ENCODE measurements at places on chromosomes 7 and 10.

GRCh38 chr10:120221873-120222485 lies 235.0 kb upstream of the PLPP4 start:
- peak; percentile 23 for DNase-seq

DNA sequence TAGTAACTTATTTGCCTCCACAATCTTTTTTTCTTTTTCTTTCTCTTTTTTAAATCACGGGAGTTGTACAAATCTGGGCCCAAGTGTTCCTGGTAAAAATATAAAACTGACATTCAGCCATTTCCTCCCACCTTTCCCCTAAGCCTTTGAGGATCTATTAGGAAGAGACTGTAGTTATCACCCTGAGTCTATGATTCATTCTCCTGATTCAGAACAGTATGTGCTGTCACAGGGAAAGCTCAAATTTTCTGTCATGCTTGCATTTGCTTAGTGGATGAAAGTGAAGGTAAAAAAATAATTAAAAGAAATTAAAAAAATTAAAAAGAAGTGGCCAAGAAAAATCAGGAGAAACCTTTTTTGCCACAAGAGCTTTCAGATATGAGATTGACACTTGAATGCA lies 71.7 kb downstream of the KIF20B start:
- DNase-seq = no peak

DNA sequence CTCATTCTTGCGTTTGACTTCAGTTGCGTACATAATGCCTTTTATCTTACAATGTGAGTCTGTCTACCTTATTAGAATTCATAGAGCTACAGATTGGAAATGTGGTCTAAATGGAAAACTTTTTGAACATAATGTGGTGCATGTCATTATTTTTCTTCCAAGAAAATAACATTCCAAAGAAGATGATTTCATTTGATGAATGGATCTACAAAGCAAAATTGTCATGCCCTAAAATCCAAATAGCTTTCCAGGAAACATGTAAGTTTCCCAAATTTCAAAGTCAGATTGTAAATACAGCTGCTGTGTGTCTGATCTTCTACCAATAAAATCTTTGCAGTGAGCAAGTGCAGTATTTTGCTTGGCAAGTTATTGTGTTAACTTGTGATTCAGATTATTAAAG lies 101.8 kb upstream of the FZD8 start:
- no peak for DNase-seq

DNA sequence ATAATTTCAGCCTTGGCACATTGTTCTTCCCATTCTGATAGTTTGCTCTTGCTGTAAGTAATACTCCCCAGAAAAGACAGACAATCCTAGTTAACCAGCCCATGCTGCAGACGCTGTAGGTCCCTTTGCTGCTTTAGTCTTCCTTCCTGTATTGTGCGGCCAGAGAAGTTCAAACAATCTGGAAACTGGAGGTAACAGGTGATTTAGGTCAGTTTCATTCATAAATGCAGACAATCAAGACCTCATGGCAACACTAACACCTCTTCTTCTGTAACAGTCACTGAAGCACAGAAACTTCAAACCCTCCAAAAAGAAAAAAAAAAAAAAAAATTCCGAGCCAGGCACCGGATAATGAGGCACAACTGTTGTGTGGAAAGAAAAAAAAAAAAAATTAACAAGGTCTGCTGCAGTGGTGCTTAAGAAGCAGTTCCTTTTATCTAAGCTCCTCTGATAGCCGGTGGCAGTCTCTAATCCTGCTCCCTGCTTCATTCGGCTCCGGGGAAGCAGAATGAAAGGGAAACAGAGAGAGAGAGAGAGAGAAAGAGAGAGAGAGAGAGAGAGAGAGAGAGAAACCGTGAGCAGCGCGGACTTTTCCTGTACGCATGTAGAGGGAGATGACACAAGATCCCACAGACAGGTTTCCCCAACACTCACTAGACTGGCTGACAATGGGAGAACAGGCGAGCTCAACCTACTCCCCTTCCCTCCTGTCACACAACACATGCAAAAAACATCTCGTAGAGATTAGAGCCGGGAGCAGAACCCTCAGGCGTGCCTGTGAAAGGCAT lies at the start of gene SEMA3A:
Gene SEMA3A, minus strand, starts transcription at position 306 of the 788 bp plus-strand sequence. Its CDS starts 203 bp downstream, at position 103.
- no peak for DNase-seq

DNA sequence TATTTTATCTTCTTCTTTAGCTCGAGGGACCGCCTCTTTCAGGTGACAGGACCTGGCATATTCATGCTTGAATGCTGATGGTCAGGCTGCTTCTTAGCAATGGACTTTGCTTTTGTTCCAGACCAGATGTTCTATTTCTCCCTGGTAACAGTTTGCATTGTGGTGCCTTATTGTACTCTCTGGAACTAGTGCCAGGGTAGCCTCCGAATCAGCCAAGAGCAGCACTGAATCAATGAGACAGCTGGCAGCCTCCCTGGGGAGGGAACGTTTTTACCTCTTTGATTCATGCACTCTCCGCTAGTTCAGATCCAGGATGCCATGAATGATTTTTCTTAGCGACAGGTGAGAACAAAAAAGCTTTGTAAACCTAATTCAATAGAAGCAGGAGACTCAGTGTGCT lies 54.1 kb upstream of the NXPH1 start:
- DNase-seq = no peak

GRCh38 chr7:141462958-141463357 lies 88.3 kb upstream of the AGK start:
- no peak for DNase-seq

DNA sequence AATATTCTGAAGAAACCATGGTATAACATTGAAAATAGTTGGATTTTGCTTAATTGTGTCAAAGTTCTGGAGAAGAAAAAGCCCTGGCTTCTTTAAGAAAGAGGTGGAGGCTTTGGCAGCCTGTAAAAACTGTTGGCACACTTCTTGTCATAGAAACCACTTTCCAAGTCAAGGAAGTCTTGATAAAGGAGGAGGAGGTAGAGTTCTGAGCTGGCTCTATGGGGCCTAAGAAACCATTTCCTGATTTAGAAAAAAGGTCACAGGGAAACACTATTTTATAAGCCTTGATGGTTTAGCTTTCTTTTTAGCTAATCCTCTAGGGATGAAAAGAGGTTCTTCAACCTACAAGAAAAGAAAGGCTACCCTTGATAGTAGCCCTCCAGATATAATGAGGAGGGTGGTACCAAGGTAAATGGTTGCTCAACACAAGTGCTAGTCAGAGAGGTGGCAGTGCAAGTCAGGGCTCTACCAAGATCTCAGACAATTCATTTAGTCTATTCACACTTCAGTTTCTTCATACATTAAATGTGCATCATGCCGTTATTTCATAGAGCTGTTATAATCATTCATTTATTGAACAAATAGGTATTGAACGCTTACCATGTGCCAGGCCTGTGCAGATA lies 346.9 kb downstream of the RNLS start:
- DNase-seq = no peak

DNA sequence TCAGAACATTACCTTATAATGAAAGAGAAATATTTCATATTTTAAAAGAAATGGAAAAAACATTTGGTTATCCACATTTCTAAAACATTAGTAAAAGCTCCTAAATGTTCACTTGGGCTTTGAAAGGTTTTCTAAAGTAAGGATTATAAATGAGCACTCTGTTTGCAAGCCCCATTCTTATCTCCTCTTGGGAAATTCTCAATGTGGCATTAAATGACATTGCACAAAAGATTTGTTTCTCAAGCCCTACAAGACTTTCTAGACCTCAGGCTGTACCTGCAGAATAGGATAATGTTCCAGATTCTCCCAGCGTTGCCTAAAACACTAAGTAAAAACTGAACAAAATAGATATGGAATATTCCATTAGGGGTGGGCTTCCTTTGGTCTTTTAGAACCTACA lies 658.0 kb upstream of the FOXK1 start:
- DNase-seq = no peak

DNA sequence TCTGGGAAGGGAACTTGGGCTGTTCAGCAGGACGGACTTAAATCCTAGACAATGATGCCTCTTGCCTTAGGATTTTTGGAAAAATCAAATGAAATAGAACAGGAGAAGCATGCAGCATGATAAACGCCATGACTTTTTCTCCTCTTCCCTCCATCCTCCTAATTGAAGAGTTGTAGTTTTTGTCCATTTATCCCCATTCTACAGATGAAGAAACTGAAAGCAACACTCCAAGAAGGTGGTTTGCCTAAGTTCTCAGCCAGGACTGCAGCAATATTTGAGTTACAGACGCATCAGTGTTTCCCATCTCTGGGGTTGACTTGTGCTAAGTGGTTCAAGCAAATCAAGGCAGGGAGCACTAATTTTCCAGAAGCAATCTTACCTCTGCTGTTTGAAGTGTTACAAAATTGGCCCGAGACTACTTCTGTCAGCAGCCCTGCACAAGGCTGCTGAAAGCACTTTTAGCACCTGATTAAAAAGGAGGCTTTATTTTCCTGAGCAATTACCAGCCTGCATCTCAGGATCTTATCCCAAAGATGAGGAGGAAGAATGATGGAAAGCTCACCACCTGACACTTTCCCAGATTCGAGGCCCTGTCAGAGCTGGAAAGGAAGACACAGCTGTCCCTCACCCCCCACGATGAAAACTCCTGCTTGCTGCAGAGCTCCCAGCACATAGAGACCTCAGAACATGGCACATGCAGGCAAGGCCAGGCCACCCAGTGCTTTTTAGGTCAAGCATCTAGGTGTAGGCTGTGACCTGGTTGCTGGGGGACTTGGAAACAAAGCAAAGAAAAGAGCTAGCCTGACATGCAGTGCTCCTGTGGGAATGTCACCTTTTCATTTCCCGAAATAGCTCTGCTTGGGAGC lies 19.7 kb upstream of the C10orf71 start:
- DNase-seq = no peak

- DNase-seq = no peak
Observed at GRCh38 chr10:70552586-70552985, 50.0 kb downstream of the PRF1 start.

- DNase-seq = peak; percentile 63
Observed at GRCh38 chr10:101014230-101014884, 14.7 kb downstream of the LZTS2 start.

DNA sequence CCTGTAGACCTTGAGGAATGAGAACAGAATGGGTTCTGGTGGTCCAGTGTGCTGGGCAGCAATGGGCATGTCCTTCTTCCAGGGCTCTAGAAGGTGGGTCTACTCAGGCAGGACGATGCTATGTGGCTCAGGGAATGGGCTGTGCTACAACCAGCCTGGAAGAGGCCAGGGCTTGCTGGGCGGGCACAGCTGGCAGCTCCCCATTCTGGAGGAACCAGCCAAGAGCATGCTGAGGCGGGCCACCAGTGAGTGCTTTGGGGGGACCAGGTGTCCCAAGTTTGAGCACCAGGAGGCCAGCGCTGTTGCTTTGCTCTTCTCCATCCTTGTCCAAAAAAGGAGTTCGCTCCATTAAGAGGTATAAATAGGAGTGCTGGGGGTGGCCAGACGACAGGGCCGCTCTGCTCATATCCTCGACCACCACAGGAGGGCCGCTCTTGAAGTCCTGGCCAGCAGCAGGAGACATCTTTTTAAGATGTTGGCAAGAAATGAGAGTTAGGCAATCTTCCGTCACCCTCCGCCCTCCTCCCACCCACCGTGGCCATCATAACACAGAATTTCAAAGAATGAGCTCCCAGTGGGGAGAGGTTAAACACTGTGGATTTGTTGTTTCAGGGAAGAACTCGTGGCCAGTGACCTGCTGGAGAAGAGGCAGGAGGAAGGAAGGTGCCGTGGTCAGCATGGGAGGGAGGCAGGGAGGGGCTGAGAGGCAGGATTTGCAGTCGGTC lies 141.3 kb downstream of the GRK5 start:
- no peak for DNase-seq

DNA sequence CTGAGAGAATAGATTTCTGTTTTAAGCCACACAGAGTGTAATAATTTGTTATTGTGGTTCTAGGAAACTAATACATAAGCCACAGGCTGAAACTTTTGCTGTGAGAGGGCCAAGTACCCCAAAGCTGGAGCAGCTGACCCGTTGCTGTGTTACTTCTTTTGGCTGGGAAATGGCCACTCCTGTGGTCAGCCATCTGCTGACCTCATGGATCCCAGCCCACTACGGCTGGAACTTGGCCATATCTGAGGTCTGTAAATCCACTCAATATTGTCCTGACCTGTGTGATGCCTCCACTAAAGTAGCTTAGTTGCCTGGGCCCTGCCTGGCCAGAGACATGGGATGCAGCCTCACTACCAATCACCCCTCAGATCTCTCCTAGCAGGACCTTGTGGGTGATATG lies 17.4 kb upstream of the LOXL4 start:
- DNase-seq = no peak

DNA sequence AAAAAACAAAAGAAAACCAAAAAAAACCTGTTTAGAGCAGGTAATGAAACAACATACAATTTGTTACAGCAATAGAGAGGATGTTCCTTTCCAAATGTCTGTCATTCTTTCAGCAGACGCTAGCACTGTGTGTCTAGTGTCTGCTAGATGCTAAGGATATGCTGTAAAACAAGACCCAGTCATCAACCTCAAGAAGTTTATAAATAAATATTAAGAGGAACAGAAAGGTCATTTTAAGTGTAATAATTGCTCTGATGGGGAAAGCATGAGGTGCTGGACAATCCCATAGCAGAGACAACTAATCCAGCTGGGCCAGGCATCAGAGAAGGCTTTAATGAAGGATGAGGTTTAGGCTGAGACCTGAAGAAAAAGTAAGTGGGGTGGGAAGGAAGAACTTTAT lies 23.3 kb upstream of the ASCC1 start:
- DNase-seq = no peak

- no peak for DNase-seq
Observed at GRCh38 chr7:99339595-99339994, 13.9 kb downstream of the ARPC1A start.

DNA sequence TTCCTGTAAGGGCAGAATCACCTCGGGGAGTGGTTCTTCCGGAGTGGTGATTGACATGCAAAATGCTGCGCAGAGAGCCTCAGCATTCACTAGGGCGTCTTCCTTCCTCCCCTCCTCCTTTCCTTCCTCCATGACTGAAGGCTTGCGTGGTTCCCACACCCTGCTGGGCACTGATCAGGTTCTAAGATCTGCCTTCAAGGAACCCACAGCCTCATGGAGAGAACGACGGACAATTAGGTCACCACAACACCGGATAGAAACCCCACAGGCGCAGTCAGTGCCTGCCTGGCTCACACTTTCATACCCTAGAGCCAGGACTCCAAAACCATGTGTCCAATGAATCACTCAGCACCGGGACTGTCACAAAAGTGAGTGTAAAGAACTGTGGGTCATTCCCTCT lies 131.3 kb downstream of the DPP6 start:
- no peak for DNase-seq

- DNase-seq = no peak
Observed at GRCh38 chr7:35379481-35379880, 125.6 kb upstream of the TBX20 start.

DNA sequence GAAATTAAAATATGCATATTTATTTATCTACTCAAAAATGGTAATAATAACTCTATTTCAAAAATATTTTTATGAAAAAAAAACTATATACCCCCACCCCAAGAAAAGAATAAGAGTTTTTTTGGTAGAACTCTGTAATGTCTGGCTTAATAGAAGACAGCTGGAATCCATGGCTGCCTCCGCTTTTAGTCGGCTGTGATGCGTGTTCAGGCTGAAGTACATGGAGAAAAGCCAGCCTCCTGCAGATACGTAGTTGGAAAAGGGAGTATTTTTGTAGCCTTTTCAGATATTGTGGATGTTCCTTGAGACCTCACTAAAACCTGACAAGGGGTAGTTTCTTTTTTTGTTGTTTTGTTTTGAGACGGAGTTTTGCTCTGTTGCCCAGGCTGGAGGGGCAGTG lies 10.0 kb downstream of the FOXK1 start:
- no peak for DNase-seq

All from T-helper 1 cell (primary cell).